ENCODE measurements at places on chromosomes 1 and 21.

- no peak for DNase-seq
Observed at GRCh38 chr1:214571281-214571680, 19.9 kb upstream of the PTPN14 start.

- DNase-seq = no peak
Observed at GRCh38 chr1:235990330-235990795, 74.5 kb downstream of the NID1 start.

- DNase-seq = no peak
Observed at GRCh38 chr1:167898578-167899222, 15.2 kb downstream of the ADCY10 start.

- no peak for DNase-seq
Observed at GRCh38 chr1:111252786-111253185, 25.3 kb downstream of the CHI3L2 start.

- no peak for DNase-seq
Observed at GRCh38 chr1:236426215-236426614, 32.1 kb downstream of the EDARADD start.

- no peak for DNase-seq
Observed at GRCh38 chr1:36562181-36562685, 79.5 kb upstream of the CSF3R start.

DNA sequence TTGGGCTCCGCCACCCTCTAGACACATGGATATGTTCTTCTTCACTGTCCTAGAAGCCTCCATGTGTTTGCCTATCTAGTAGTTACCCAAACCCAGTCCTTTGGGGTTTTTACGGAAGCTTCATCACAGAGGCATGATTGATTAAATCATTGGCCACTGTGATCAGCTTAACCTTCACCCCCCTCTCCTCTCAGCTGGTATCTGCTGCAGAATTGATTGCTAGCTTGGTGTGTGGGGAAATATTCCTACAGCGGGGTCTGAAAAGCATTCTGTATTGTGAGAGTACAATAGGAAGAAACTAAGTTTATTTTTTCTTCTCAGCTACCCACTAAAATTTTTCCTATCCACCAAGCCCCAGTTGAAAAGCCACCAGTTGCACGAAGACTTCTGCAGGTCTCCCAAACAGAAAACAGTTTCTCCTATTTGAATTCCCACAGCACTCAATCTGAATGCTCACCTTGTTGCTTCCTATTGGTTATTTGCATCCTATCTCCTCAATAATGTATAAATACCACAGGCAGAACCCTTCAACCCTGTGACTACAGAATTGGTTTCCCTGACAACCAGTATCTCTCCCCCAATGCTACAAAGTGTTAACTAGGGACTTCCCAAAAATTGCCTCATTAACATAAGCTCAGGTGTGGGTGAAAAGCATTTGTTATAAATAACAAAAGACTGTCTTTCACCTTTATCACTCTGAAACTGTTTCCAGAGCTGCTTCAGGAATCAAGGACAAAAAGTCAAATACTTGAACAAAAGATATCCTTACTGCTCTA is 9.3 kb upstream of the VANGL1 start:
- no peak for DNase-seq

- DNase-seq = no peak
Observed at GRCh38 chr1:30571380-30571779, 152.0 kb downstream of the MATN1 start.

DNA sequence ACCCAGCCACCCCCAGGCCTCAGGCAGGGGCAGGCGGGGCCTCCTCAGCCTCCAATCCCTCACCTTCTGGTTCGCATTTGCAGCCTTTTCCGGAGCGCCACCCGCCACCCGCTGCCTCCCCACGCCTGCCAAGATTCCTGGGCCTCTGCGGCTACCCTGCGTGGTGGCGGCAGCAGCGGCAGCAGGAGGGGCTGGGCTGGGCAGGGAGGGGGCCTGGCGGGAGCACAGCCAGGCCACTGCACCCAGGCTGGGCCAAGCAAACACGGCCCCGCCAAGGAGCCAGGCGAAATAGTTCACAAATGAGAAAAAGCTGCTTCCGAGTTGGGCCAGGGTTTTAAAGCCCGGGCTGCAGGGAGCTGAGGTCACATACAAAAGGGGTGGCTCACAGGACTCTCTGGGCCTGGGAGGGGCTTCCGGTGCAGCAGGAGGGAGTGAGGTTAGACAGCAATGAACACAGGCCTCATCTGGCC is 9.8 kb downstream of the COL8A2 start:
- no peak for DNase-seq
